ENCODE measurements at places on chromosomes 6 and 20.

- DNase-seq: no peak
These were observed 1.3 kb downstream of the ZNF76 start for GRCh38 chr6:35260591-35261570.

GRCh38 chr6:6270948-6271535 lies 49.4 kb downstream of the F13A1 start:
- no peak for DNase-seq

GRCh38 chr6:44219053-44219814 lies 2.5 kb downstream of the MYMX start:
- DNase-seq: peak; percentile 9

DNA sequence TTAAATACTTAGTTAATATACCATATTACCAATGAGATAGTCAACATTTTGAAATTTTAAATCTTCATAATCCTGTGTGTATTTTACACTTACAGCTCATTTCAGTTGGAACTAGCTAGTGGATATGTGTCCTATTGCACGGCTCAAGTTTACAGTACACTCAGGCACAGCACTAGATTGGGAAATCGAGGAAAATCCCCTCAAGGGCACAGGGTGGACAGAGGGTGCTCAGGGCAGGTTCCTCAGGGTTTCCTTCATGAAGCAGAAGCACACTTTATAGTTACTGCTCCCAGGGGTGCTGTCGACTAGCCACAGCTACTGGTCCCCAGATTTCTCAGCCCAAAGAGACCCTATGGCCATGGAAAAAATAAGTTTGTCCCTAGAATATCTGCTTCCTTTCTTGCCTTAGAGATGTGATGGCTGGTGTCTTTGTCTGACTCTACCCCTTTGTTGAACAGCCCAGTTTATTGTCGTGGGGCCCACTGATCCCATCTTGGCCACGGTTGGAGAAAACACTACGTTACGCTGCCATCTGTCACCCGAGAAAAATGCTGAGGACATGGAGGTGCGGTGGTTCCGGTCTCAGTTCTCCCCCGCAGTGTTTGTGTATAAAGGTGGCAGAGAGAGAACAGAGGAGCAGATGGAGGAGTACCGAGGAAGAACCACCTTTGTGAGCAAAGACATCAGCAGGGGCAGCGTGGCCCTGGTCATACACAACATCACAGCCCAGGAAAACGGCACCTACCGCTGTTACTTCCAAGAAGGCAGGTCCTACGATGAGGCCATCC lies 1.5 kb downstream of the BTN2A1 start:
- DNase-seq: no peak

DNA sequence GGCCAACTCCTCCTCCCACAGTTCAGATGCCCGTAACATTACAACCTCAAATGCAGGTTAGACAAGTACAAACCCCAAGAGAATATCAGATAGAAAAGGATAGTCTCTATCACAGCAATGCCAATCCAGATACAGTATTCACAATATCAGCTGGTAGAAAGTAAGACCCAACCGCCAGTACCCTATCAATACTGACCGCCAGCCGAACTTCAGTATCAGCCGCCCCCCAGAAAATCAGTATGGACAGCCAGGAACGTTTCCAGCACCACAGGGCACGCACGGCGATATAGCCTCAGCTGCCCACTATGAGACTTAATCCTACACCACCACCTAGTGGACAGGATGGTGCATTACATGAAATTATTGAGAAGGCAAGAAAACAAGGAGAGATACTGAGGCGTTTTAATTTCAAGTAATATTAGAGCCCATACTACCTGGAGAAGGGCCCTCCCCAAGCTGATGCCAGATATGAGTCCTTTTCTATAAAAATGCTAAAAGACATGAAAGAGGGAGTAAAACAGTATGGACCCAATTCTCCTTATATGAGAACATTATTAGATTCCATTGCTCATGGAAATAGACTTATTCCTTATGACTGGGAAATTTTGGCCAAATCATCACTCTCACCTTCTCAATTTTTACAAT lies 17.6 kb upstream of the EIF2S2 start:
- peak; percentile 45 for DNase-seq

GRCh38 chr6:157682856-157683481 lies 140.1 kb upstream of the SNX9 start:
- DNase-seq: peak; percentile 33

DNA sequence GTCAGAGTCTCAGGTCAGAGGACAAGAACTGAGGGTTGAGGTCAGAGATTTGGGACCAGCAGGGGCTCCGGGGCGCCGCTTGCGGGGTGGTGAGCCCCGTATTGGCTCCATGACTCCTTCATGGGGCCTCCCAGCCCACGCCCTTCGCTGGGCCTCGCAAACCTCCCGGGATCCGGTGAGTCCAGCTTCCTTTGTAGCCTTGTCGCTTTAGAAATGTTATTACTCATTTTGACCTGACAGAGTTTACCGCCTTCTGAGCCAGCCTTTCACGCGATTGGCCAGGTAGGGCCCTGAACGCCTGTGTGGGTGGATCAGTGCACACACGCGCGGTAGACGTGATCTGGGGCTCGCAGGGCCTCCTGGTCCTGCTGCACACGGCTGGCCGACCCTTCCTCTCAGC lies 181.1 kb downstream of the ERMARD start:
- DNase-seq: no peak

- no peak for DNase-seq
These were observed 18.5 kb downstream of the CITED2 start for GRCh38 chr6:139355777-139356445.

GRCh38 chr6:73340048-73340447 lies 14.0 kb downstream of the DPPA5 start:
- no peak for DNase-seq

DNA sequence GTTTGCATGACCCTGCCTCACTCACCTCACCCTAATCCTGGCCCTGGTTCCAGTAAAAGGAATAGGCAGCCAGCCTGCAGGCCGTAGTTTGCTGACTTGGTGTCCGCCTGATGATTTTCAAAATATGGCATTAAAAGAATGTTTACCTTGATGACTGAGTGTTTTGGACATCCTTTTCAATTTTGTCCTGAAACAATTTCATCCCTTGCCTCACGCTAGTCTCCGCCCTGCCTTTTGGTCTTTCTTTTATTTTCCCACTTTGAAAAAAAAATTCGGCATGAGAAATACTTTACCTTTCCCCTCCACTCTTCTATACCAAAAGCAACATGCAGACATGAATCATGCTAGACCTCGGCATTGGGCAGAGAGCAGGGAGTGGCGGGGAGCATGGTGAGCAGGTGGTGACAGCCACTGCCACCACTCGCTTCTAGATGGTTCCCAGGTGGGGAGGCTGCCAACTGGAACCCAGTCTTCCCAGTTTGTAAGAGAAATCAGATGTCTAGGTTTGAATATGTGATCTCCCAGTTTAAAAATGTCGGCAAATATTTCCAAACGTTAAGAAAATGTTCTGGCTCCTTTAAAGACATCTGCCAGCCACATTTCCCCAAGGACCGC lies 9.4 kb downstream of the CD40 start:
- no peak for DNase-seq

DNA sequence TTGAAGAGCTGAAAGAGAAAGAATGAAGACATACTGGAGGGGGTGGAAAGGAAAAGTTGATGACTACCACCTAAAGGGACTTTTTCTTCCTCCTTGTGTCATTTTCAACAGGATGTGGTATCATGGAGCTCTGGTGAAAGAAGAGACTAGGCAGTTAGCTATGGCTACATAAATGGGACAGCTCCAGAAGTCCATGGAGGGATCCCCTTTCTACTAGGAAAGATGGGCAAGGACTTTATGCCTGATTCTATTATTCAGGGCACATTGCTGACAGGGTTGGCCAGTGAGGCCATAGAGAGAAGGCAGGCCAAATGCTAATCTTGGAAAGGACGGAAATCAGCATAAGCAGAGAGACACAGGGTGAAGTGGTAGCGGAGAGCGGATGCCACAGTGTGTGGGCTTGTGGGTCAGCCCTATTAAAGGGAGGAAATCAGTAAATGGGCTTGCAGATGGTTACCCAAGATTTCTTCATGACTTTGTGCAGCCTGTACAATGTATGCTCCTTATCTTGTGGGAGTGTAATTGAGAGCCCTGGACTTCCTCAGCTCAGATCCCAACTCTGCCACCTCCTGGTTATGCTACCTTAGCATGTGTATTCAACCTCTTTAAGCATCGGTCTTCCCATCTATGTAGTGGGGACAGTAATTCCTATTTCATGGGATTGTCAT lies 77.4 kb upstream of the TMEM170B start:
- no peak for DNase-seq

GRCh38 chr6:168042426-168043192 lies 36.4 kb downstream of the FRMD1 start:
- DNase-seq: no peak

GRCh38 chr6:3280091-3280490 lies 21.3 kb downstream of the PSMG4 start:
- no peak for DNase-seq

DNA sequence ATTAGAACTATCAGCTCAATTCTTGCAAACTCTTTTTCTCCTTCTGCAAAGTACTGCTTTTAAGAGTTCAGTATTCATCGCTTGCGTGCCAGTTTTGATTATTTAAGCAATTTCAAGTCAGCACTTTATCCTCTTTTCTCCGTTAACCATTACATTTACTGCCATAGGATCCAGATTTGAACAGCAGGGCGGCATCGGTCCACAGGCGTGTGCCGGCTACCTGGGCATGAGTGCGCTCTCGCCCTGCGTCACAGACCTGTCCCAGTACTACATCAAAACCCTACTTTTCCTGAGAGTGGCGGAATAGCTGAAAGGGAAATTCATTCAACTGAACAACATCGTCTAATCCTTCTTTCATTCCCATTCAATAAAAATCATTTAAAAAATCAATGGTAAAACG lies 53.4 kb downstream of the MYLK4 start:
- DNase-seq: no peak

GRCh38 chr6:47334334-47334733 lies 24.6 kb upstream of the TNFRSF21 start:
- DNase-seq: no peak

GRCh38 chr20:62246872-62247652 lies 8.7 kb downstream of the OSBPL2 start:
- no peak for DNase-seq

GRCh38 chr6:149153100-149153499 lies 164.4 kb upstream of the TAB2 start:
- no peak for DNase-seq

DNA sequence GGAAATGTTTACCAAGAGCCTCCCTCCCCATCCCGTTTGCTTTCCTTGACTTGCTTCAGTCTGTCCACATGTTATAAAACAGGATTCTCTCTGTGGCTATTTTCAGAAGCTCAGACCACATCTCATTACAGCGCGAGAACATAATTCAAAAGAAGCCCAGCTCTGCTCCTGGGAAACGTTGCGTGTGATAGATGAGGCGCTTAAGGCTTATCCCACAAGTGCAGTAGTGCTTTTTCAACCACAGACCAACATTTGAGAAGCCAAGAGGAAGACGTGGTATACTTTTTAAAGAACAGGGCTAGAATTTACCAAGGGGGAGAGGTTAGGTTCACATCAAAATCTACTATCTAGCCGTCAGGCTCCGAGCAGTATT lies 239.5 kb downstream of the SLC24A3 start:
- DNase-seq: no peak

GRCh38 chr6:66538551-66539135 lies 831.6 kb upstream of the EYS start:
- no peak for DNase-seq

DNA sequence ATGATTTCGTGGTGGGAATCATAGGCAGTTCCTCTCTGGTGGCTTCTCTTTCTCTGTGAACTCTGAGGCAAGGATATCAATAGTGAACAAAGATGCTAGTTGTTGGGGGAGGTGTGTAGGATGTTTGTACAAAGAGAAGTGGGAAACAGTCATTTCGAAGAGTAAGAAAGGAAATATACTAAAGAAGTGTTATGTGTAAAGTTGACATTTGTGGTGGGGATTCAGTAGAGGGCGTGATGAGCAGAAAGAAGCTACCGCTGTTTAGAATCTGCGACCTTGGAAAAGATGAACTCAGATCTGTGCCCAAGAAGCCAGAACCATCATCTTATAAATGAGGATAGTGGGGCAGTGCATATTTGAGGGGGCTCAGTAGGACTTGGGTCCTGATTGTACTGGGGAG lies 11.4 kb downstream of the SLC35F1 start:
- DNase-seq: no peak

DNA sequence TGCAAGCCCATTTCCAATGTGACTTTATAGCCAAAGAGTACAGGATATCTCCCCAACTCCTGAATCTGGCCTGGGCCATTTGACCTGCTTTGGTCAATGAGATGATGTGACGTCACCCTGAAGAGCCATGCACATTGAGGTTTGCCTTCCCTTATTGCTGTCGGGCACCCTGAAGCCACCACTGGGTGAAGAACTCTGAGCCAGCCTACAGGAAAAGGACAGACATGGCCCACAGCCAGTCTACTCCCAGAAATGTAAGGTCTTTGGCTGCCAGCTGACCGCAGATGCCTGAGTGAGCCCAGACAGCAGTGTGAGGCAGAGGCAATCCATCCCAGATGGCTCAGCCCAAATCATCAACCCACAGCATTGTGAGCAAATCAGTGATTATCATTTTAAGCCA lies 3.7 kb upstream of the SYNDIG1 start:
- no peak for DNase-seq

GRCh38 chr6:9316831-9317230 lies 881.5 kb upstream of the SLC35B3 start:
- no peak for DNase-seq

DNA sequence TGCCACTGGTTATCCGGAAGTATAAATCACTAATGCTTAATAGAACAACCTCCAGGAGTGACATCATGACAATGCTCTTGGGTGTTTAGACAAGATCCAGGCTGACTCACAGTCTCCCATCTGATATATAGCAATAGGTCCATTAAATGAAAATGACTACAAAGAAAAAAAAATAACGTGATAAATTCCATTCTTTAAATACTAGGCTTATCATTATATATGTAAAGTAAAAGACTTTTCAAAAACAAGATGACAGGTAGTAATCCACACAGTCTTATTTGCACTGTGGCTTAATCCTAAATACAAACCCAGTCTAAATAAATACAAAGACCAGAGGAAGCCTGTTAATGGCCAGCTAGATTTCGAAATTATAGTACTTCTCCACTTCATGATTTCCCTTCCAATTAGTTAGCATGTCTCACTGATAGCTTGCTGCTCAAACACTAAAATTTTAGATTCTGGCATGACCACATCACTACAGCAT lies 149.1 kb upstream of the BEND3 start:
- DNase-seq: no peak

DNA sequence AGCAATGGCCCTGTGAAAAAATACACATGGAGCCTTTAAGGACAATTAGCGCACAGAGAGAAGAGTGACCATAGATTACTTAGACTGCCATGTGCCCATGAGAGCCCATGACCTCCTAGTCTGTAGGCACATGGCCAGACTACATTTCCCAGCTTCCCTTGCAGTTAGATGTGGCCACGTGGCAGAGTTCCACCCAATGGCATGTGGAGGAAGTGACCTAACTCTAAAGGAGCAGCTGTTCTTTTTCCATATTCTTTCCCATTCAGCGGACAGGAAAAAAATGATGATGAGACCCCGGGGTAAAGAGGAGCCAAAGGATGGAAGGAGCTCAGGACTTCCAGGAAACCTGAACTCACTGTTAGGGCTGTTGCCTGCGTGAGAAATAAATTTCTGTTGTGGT lies 116.6 kb downstream of the CBLN4 start:
- DNase-seq: no peak

- no peak for DNase-seq
These were observed 523.5 kb upstream of the MAN1A1 start for GRCh38 chr6:119873107-119873506.

Measured in amniotic stem cell (primary cell).